ENCODE measurements at places on chromosomes 5 and 9. TPM values are rescaled to one million over a fixed set of nuclear protein-coding genes. Genes with fewer than 3 reads are reported as not detected.

DNA sequence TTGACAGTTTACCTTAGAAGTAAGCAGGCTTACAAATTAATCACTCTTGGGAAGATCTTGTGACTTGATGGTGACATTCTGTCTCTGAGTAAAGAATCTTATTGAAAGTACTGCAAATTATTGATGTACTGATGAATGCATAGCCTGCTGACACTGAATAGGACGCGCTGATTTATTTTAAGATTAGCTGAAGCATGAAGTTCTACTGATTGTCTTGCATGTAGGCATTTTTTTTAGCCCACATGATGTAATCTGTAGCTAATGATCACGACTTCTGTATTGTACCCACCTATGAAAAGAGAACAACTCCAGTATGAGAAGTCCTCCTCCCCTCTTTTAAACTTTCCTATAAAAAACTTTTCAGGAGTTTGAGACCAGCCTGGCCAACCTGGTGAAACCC, 28.3 kb upstream of the SPIN1 start:
- H3K27ac ChIP-seq = no peak overlapping the region
- DNase-seq = no peak
- H3K27me3 ChIP-seq = no peaks in the 10 kb centered on the region

DNA sequence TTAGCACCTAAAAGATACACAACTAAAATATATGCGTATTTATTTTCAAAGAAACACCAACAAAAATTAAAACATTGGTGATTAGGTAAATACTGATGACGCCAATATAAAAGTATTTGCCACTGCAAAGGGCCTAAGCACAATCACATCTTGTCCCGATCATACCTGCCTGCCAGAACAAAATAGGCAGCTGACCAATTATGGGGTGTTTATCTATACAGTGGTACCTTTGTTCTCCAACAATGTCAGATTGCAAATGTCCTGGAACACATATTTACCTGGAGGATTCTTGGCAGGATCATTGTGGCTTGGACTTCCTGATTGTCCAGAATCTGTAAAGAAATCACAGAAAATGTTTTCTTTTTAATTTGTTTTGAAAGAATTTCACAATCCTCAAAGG, 134.5 kb downstream of the NFIB start:
- H3K4me3 ChIP-seq = no peak overlapping the region
- no peak for DNase-seq
- H3K27ac ChIP-seq = no peak overlapping the region
- peaks cover 2% of the 10 kb centered on the region for H3K36me3 ChIP-seq
- H3K27me3 ChIP-seq = no peaks in the 10 kb centered on the region
- H3K4me1 ChIP-seq = peaks cover 8% of the 10 kb centered on the region

GRCh38 chr9:68585034-68585761, 44.5 kb upstream of the TMEM252 start:
- H3K4me1 ChIP-seq = no peaks in the 10 kb centered on the region
- H3K27me3 ChIP-seq = no peaks in the 10 kb centered on the region
- no peak overlapping the region for H3K4me3 ChIP-seq
- DNase-seq = no peak
- no peaks in the 10 kb centered on the region for H3K36me3 ChIP-seq

GRCh38 chr5:73019766-73020165, 63.9 kb downstream of the FCHO2 start:
- peaks cover 13% of the 10 kb centered on the region for H3K36me3 ChIP-seq
- DNase-seq = no peak
- H3K4me3 ChIP-seq = no peak overlapping the region
- no peaks in the 10 kb centered on the region for H3K27me3 ChIP-seq
- no peaks in the 10 kb centered on the region for H3K4me1 ChIP-seq

DNA sequence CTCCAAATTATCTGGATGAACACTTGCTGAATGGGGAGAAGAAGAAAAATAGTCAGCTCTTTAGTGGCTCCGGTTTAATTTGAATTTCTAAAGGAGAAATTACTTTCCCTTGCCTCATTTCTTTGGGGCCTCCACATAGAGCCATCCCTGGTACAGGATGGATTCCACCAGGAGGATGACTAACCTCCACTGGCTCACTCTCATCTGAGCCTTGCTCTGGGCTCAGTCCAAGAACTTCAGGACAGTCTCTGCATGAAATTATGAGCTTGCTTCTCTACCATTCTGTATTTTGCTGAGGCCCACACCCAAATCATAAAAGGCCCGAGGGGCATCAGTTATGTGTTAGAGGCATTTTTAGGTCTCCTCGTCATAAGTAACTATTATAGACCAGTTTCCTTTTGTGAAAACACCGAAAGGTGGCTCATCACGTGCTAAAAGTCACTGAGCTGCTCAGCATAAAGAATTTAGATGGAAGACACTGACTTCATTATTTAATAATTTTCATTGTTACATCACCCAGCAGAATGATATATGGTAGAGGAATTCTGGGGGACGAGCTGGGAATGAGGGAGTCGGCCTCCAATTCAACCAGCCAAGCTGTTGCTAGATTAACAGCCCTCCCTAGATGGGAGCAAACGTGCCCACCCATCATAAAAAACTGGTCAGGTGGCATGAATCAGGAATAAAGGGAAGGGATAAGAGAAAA, 222.1 kb downstream of the TARS1 start:
- H3K27me3 ChIP-seq = no peaks in the 10 kb centered on the region
- no peaks in the 10 kb centered on the region for H3K4me1 ChIP-seq
- H3K27ac ChIP-seq = no peak overlapping the region

- DNase-seq = no peak
- H3K27me3 ChIP-seq = no peaks in the 10 kb centered on the region
- no peak overlapping the region for H3K4me3 ChIP-seq
- no peak overlapping the region for H3K27ac ChIP-seq
These were observed 9.0 kb upstream of the EDF1 start for GRCh38 chr9:136875155-136875554.

DNA sequence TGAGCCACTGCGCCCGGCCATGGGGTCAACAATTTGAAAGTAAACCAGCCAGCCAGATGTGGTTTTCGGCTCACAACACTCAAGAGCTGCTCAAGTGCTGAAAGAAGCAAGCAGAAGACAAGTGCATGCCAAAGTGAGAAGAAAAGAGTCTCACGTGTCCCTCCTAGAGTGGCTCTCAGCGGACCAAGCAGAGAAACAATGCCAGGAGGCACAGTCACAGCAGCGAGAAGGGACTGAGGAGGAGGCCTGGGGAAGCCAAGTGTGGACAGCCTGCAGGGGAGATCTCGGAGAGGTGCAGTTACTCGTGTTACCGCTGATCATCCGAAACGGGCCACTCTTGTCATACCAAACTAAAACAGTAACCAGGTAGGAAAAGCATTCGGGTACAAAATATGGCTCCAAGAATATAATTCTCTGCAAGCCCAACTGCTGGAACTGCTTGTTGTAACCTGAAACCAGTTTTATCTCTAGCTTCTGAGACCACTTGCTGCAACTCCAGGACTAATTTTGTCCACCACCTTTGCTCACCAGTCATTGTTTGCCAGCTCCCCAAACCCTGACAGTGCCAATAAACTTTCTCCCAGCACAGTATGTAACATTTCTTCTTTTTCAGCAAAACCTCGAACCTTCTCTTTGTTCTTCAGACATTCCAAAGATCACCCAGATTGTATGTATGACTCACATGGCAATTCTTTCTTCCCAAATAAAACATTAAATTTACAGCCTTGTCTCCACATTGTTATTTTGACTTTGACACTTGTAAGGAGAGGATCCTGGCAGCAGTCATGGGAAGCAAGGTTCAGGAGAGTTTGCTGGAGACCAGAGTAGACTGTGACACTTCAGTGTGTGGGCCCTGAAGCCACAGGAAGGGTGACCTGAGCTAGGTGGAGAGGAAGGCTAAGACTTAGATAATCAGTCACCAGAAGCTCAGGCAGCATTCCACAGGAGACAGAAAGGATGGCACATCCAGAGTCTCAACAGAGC, 6.3 kb downstream of the SLC35D2 start:
- H3K4me1 ChIP-seq = peaks cover 2% of the 10 kb centered on the region
- H3K27ac ChIP-seq = no peak overlapping the region
- no peaks in the 10 kb centered on the region for H3K27me3 ChIP-seq
- no peak for DNase-seq
- no peaks in the 10 kb centered on the region for H3K36me3 ChIP-seq

GRCh38 chr9:105127863-105128220, 116.6 kb upstream of the SLC44A1 start:
- no peak overlapping the region for H3K4me3 ChIP-seq
- H3K27me3 ChIP-seq = no peaks in the 10 kb centered on the region
- H3K36me3 ChIP-seq = no peaks in the 10 kb centered on the region
- peak; percentile 25 for DNase-seq
- no peak overlapping the region for H3K27ac ChIP-seq
- peaks cover 2% of the 10 kb centered on the region for H3K4me1 ChIP-seq

DNA sequence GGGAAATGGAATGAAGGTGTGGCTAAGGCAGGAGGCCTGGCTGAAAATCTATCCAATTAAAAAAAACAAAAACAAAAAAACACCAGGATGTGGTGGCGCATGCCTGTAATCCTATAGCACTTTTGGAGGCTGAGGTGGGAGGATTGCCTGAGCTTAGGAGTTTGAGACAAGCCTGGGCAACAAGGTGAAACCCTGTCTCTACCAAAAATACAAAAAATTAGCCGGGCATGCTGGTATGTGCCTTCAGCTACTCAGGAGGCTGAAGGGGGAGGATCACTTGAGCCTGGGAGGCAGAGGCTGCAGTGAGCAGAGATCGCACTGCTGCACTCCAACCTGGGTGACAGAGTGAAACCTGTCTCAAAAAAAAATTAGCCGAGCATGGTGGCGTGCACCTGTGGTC, 21.1 kb downstream of the GRHPR start:
- H3K36me3 ChIP-seq = peaks cover 47% of the 10 kb centered on the region
- DNase-seq = no peak
- no peak overlapping the region for H3K4me3 ChIP-seq
- H3K27ac ChIP-seq = no peak overlapping the region
- H3K27me3 ChIP-seq = no peaks in the 10 kb centered on the region

DNA sequence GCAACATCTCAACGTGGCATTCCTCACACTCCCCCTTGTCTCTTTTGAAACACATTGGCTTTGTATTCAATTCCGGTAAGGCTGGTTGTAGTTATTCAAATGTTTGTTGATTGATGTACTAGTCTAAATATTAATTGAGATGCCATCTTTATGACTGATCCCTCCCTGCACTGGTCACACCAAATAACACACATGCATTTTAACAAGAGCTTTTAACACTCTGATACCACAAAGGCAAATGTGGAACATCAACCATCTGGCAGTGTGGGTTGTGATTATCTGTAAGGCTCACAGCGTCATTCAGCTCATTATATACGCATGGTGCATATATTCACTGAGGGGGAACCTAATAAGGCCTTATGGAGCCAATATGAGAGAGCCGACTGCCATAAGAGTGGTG, 305.0 kb downstream of the TENT4A start:
- H3K4me1 ChIP-seq = no peaks in the 10 kb centered on the region
- H3K27me3 ChIP-seq = no peaks in the 10 kb centered on the region
- no peak overlapping the region for H3K27ac ChIP-seq

GRCh38 chr9:136255166-136255538, 9.5 kb upstream of the QSOX2 start:
- peaks cover 16% of the 10 kb centered on the region for H3K4me1 ChIP-seq
- H3K36me3 ChIP-seq = no peaks in the 10 kb centered on the region
- DNase-seq = no peak
- H3K27ac ChIP-seq = no peak overlapping the region
- H3K27me3 ChIP-seq = peaks cover 21% of the 10 kb centered on the region

- no peak overlapping the region for H3K27ac ChIP-seq
- no peak overlapping the region for H3K4me3 ChIP-seq
- no peak for DNase-seq
- H3K36me3 ChIP-seq = no peaks in the 10 kb centered on the region
These were observed 26.1 kb downstream of the PLPPR1 start for GRCh38 chr9:101054657-101055056.

DNA sequence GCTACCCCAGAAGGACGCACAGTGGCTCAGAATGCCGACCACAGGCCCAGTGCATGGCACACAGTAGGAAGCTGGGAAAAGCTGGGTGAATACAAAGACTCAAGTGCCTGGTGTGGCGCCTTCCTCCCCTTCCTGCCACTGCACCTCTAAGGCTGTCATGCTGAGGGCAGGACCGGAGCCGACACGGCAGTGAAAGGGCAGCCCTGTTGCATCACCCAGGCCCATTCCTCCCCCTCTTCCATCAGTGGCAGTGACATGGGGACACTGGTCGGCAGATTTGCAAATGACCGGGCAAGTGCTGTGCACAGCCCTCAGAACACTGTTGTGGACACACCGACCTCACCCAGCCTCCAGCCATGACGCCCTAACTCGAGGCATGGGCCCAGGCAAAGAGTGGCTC, 84.0 kb downstream of the STK10 start:
- H3K27me3 ChIP-seq = no peaks in the 10 kb centered on the region
- no peak overlapping the region for H3K4me3 ChIP-seq
- peaks cover 7% of the 10 kb centered on the region for H3K36me3 ChIP-seq
- H3K27ac ChIP-seq = no peak overlapping the region
- no peak for DNase-seq
- peaks cover 61% of the 10 kb centered on the region for H3K4me1 ChIP-seq

The GALNT12 gene
- 4.2 TPM for polyA plus RNA-seq

The KCNT1 gene
- 5.0 TPM for polyA plus RNA-seq

The SLC27A6 gene
- 0.93 TPM for polyA plus RNA-seq
